Endothelial cell of umbilical vein (primary cell): ENCODE measurements at places on chromosomes 5 and 9. TPM values are rescaled to one million over a fixed set of nuclear protein-coding genes. Genes with fewer than 3 reads are reported as not detected.

TRPM6 gene
- 0.12 and 0.22 TPM in 2 replicates for total RNA-seq

TSSK1B gene
- 0.12 TPM in 1 of 2 replicates, not detected in the other for total RNA-seq

SOHLH1 gene
- total RNA-seq: not detected in 2 replicates

HAUS6 gene
- 18.9 and 19.6 TPM in 2 replicates for total RNA-seq

TMEM215 gene
- total RNA-seq: not detected in 2 replicates

- DNase-seq: no peak
- no peaks in the 10 kb centered on the region for H3K27me3 ChIP-seq
- no peaks in the 10 kb centered on the region for H3K4me1 ChIP-seq
- no peak overlapping the region for H3K27ac ChIP-seq
These were observed 37.8 kb upstream of the SEMA6A start for GRCh38 chr5:116612431-116612830.

- no peaks in the 10 kb centered on the region for H3K4me1 ChIP-seq
- no peak for DNase-seq
- H3K36me3 ChIP-seq: no peaks in the 10 kb centered on the region
- no peak overlapping the region for H3K4me3 ChIP-seq
These were observed 65.7 kb downstream of the SIL1 start for GRCh38 chr5:139132515-139132914.

- no peak overlapping the region for H3K4me3 ChIP-seq
- H3K36me3 ChIP-seq: no peaks in the 10 kb centered on the region
- no peaks in the 10 kb centered on the region for H3K4me1 ChIP-seq
- H3K27me3 ChIP-seq: no peaks in the 10 kb centered on the region
- H3K27ac ChIP-seq: no peak overlapping the region
- no peak for DNase-seq
These were observed 41.4 kb upstream of the SLCO6A1 start for GRCh38 chr5:102539996-102540728.

GRCh38 chr5:50653946-50654345 is 12.5 kb upstream of the PARP8 start:
- no peak for DNase-seq
- H3K27ac ChIP-seq: no peak overlapping the region
- no peaks in the 10 kb centered on the region for H3K27me3 ChIP-seq
- H3K4me3 ChIP-seq: no peak overlapping the region
- no peaks in the 10 kb centered on the region for H3K4me1 ChIP-seq

GRCh38 chr9:893843-894420 is 52.4 kb downstream of the DMRT1 start:
- no peaks in the 10 kb centered on the region for H3K36me3 ChIP-seq
- no peaks in the 10 kb centered on the region for H3K27me3 ChIP-seq
- peak; percentile 34 for DNase-seq
- no peak overlapping the region for H3K4me3 ChIP-seq
- no peaks in the 10 kb centered on the region for H3K4me1 ChIP-seq

DNA sequence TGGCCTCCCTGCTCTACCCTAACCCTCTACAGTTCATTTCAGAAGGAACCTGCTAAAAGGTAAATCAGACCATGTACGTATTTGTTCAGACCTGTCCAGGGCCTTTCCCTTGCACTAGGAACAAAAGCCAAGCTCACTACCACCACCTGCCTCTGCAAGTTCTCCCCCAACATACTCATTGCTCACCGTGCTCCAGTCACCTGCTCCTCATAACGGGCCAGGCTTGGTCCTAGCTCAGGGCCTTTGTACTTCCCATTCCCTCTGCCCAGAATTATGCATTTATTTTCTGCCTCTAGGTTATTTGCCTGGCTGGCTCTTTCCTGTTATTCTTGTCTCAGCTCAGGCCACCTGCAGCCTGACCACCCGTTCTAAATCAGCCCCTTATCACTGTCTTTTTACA is 4.8 kb upstream of the FGF1 start:
- DNase-seq: no peak
- no peaks in the 10 kb centered on the region for H3K36me3 ChIP-seq
- no peak overlapping the region for H3K27ac ChIP-seq
- H3K4me3 ChIP-seq: no peak overlapping the region
- no peaks in the 10 kb centered on the region for H3K4me1 ChIP-seq

DNA sequence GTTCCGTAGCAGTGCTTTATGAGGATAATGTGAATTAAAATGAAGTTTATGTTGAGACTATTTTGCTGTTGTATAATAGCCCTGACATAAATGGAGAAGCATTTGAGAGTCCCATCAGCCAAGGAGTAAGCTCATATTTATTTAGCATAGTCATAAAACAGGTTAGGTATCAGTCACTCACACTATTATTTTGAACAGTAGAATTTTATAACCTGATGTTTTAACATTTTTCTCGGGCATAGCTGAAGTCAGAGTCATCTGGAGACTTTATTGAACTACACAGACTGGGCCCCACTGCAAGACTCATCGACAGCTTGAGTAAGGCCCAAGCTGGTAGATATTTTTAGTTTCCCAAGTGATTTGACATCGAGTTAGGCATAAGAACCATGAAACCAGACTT is 620.3 kb upstream of the WWC1 start:
- DNase-seq: no peak
- H3K36me3 ChIP-seq: no peaks in the 10 kb centered on the region
- H3K4me3 ChIP-seq: no peak overlapping the region
- no peak overlapping the region for H3K27ac ChIP-seq
- H3K27me3 ChIP-seq: no peaks in the 10 kb centered on the region

GRCh38 chr9:16371306-16371705 is 499.2 kb downstream of the BNC2 start:
- DNase-seq: no peak
- no peak overlapping the region for H3K4me3 ChIP-seq
- peaks cover 9% of the 10 kb centered on the region for H3K4me1 ChIP-seq
- H3K36me3 ChIP-seq: no peaks in the 10 kb centered on the region

DNA sequence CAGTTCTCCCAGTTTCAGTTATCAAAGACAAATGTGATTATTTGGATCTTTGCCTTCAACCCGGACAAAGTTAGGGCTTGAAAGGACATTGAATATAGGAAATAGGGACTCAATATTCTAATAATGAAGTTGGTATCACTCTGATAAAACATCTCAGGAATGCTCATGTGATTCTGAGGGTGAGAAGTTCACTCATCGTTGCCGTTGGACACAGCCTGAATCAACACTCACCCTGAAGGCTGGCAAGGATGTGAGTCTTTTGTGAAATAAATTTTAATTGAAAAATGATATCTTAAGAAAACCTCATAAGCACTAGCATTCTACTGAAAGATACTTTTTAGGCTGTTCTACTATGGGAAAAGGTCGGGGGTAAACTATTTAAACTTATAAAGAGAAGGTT is 44.8 kb upstream of the C9orf72 start:
- H3K4me1 ChIP-seq: no peaks in the 10 kb centered on the region
- no peaks in the 10 kb centered on the region for H3K36me3 ChIP-seq
- H3K27ac ChIP-seq: no peak overlapping the region
- H3K4me3 ChIP-seq: no peak overlapping the region
- no peaks in the 10 kb centered on the region for H3K27me3 ChIP-seq
- DNase-seq: no peak

DNA sequence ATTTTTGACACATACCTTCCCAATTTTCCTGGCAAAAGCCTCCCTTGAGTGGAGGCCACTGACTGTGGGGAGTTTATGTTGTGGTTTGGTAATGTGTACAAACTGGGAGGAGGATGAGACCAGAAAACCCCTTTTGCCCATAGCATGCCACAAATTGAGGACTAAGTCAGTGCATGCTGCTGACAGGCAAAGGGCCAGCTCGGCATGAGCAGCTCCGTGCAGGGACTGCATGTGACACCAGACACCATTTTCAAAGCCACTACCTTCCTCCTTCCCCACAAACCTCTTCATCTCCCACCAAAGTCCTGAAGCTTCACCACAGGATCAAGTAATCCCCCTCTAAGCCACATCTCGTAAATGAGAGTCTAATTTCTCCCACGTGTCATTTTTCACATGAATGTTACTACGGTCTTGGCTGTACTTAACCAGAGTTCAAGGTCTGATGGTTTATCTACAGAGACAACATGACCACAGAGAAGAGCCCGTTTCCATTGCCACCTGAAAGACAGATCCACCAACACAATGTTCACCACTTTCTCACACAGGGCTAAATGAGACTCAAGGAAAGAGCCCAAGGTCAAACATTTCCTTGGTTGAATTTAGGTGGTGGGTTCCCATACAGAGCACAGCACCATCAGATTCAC is 106.5 kb downstream of the NFIB start:
- H3K36me3 ChIP-seq: peaks cover 4% of the 10 kb centered on the region
- no peak overlapping the region for H3K4me3 ChIP-seq
- no peaks in the 10 kb centered on the region for H3K27me3 ChIP-seq
- peaks cover 53% of the 10 kb centered on the region for H3K4me1 ChIP-seq
- no peak overlapping the region for H3K27ac ChIP-seq
- DNase-seq: no peak

- no peaks in the 10 kb centered on the region for H3K36me3 ChIP-seq
- DNase-seq: no peak
- no peaks in the 10 kb centered on the region for H3K27me3 ChIP-seq
These were observed 155.0 kb downstream of the MAN2A1 start for GRCh38 chr5:109844695-109845094.

DNA sequence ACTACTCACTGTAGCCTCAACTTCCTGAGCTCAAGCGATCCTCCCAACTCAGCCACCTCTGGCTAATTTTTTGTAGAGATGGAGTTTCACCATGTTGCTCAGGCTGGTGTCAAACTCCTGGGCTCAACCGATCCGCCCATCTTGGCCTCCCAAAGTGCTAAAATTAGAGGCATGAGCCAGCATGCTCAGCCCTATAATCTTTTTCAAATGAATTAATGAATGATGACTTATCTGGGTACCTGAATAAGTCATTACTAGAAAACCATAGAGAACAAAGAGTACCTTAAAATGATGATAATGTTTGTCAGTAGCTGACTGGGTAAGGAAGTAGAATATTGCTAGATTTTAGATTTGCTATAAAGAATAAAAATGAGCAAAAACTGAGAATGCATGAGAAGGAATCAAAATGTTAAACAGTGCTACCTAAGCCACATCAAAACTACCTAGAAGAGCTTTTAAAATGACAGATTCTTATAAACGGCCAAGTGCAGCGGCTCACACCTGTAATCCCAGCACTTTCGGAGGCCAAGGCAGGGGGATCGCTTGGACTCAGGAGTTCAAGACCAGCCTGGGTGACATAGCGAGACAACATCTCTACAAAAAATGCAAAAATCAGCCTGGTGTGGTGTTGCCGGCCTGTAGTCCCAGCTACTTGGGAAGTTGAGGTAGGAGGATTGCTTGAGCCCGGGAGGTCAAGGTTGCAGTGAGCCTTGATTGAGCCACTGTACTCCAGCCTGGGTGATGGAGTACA is 13.6 kb downstream of the FNBP1 start:
- H3K27me3 ChIP-seq: no peaks in the 10 kb centered on the region
- no peak for DNase-seq
- H3K36me3 ChIP-seq: no peaks in the 10 kb centered on the region
- H3K27ac ChIP-seq: no peak overlapping the region
- H3K4me3 ChIP-seq: no peak overlapping the region

DNA sequence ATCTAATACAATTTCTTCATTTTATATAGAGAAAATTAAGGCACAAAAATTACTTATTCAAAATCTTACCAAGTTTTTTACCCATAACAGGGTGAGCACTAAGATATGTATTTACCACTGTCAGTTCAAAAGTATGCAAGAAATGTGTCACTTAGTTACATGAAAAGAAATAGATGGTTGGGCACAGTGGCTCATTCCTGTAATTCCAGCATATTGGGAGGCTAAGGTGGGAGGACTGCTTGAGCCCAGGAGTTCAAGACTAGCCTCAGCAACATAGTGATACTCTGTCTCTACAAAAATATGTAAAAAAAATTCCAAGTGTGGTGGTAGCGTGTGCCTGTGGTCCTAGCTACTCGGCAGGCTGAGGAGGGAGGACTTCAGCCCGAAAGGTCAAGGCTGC is 19.4 kb downstream of the YIPF5 start:
- H3K4me3 ChIP-seq: no peak overlapping the region
- H3K4me1 ChIP-seq: peaks cover 10% of the 10 kb centered on the region
- no peak overlapping the region for H3K27ac ChIP-seq
- H3K36me3 ChIP-seq: no peaks in the 10 kb centered on the region
- H3K27me3 ChIP-seq: no peaks in the 10 kb centered on the region

GRCh38 chr5:78919796-78920195 is 65.3 kb downstream of the ARSB start:
- no peak for DNase-seq
- no peaks in the 10 kb centered on the region for H3K36me3 ChIP-seq
- no peak overlapping the region for H3K4me3 ChIP-seq
- H3K27ac ChIP-seq: no peak overlapping the region
